Urothelium cell line (cell line): ENCODE measurements at places on chromosomes 6 and 20.

GRCh38 chr6:11043961-11044711, at the start of gene ELOVL2:
TSS of gene ELOVL2 (minus strand) at chr6:11044305. CDS start at chr6:11044230, 75 bp downstream.
- DNase-seq: no peak

GRCh38 chr20:42747765-42748411, 441.8 kb downstream of the PTPRT start:
- no peak for DNase-seq

DNA sequence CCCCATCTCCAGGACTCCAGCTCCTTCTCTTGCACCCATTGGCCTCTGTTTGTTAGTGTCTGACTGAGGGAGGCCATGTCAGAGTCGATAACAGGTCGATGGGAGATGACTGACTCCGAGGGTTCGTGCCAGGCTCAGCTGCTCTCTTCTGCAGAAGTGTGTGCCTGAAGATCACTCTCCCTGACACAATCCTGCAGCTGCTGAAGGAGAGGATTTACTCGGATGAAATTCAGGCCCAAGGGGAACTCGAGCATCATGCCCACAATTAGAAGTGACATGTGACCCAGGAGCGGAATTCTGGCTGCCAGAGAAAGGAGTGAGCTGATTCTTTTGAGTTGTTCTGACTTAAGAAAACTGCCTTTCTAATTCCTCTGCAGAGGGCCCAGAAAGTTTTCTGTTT, 318.2 kb downstream of the MAFB start:
- no peak for DNase-seq

GRCh38 chr6:32983964-32984621, 15.7 kb downstream of the BRD2 start:
- DNase-seq: no peak

GRCh38 chr20:25270829-25271251, 23.0 kb downstream of the PYGB start:
- no peak for DNase-seq

GRCh38 chr6:129630596-129630995, 79.4 kb downstream of the ARHGAP18 start:
- no peak for DNase-seq

GRCh38 chr6:144469144-144469575, 184.0 kb downstream of the UTRN start:
- DNase-seq: no peak

- no peak for DNase-seq
These were observed 172.7 kb upstream of the MARCKS start for GRCh38 chr6:113684382-113684901.

GRCh38 chr6:79453558-79454042, 83.6 kb downstream of the LCA5 start:
- peak; percentile 39 for DNase-seq

DNA sequence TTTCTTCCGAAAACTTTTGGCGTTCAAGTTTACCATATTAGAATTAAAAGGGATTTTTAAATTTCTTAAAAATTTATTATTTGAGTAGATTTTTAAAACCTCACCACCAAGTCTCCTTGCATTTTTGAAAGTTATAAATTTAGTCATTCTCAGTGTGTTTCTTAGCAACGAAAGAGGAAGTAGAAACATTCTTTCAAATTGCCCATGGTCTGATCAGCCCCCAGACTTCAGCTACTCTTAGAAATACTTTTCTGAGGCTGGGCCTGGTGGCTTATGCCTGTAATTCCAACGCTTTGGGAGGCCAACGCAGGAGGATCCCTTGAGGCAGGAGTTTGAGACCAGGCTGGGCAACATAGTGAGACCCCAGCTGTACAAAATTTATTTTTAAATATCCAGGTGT, 15.1 kb upstream of the RTF2 start:
- no peak for DNase-seq

- DNase-seq: no peak
These were observed 684 bp upstream of the MED23 start for GRCh38 chr6:131628726-131629125.

DNA sequence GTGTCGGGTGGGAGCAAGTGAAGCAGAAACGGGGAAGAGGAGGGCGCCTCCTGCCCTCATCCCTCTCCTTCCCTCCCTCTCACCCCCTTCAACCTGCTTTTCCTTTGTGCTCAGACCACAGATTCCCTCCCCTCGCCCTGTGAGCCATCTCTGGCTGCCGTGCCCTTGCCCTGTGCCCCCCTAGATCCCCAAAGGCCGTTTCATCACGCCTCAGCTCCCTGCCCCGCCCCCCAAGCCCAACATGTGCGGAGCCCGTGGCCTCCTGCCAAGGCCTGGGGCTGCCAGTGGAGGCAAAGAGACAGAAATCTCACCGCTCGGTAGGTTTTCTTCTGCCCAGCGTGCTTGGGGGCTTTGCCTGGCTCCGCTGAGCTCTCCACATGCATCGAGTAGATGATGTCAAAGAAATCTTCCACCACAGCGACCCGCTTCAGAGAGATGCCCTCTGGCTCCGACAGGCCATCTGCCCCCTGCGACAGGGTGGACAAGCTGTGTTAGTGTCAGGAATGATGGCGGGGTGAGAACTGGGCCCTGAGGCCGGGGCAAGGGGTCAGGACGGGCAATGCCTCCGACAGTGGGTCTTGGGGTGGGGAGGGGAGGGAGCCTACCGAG, 57.6 kb downstream of the NOL4L start:
- no peak for DNase-seq

GRCh38 chr20:51428401-51429143, 113.9 kb downstream of the NFATC2 start:
- peak; percentile 46 for DNase-seq

DNA sequence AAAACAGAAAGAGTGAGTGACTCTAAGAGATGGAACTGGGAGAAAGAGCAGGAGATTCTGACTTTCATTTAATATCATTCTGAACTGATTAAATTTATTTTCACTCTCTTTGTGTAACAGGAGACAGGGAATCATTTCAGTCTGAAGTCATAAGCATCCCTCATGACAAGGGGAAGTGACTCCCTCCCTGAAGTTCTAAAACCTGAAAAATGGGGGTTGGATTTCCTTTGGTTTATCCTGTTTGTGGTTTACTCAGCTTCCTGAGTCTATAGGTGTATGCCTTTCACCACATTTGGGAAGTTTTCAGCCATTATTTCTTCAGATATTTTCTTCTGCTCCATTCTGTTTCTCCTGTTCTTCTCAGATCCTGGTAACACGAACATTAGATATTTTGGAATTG, 3.4 kb upstream of the FKBP1A start:
- no peak for DNase-seq

DNA sequence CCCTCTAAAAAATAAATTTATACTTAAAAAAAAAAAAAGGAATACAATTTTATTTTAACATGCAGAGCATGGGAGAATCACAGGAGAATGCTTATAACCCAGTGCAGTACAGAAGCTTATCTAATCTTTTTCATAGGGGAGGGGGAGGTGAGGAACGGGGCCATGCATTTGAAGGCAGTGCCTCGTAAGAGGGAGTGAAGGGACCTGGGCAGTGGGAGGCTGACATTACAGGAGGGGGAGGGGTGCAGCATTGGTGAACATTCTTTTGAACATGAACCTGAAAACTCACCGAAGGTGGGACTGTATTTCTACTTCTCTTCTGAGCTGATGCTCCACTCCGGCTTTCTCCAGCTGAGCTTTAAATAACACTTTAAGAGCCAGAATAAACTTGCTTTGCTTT, 9.3 kb downstream of the AURKA start:
- no peak for DNase-seq

DNA sequence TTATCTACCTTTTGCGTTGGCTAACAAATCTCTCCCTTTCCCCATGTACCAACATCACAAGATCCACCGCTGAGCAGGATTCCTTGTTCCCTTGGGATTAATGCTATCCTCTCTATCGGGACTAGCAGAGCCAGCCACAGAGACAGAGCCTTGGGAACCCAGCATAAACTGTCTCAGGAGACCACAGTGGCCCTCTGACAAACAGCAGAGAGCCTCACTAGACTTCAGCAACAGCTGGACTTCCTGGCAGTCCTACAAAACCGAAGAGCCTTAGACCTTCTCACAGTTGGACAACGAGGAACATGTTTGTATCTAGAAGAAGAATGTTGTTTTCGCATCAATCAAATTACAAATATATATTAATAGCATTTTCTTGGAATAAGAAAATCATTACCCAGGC, 39.6 kb upstream of the POU5F1 start:
- no peak for DNase-seq

GRCh38 chr20:9837634-9838033, 1.2 kb downstream of the PAK5 start:
- DNase-seq: no peak

GRCh38 chr6:119348748-119349360, 707 bp downstream of the MAN1A1 start:
- peak; percentile 35 for DNase-seq

- DNase-seq: no peak
These were observed 26.3 kb upstream of the NNAT start for GRCh38 chr20:37494796-37495195.

GRCh38 chr6:161204866-161205557, 68.8 kb downstream of the AGPAT4 start:
- DNase-seq: no peak

DNA sequence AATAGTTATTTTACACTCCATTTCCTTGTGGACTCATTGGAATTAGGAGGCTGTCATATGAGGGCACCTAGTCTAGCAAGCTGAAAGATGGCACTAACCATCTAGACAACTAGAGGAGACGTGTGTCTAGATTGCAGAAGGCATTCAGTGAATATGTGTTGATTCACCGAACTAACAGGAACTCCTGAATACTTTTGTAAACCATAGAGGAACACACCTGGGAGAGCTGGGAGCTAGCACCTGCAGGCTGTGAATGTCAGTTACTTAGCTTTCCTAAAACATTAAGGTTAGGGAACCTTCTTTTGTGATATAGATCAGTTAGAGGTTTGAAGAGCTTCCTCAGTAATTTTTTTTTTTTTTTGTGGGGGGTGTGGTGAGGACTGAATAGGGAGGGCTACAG, 7.7 kb downstream of the OPN5 start:
- no peak for DNase-seq

DNA sequence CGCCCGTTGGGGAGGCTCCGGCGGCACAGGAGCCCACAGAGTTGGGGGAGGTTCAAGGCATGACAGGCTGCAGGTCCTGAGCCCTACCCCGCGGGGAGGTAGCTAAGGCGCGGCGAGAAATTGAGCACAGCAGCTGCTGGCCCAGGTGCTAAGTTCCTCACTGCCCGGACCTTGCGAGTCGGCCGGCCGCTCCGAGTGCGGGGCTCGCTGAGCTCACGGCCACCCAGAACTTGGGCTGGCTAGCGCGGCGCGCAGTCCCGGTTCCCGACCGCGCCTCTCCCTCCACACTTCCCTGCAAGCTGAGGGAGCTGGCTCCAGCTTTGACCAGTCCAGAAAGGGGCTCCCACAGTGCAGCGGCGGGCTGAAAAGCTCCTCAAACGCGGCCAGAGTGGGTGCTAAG, 23.9 kb upstream of the KIF13A start:
- DNase-seq: no peak

DNA sequence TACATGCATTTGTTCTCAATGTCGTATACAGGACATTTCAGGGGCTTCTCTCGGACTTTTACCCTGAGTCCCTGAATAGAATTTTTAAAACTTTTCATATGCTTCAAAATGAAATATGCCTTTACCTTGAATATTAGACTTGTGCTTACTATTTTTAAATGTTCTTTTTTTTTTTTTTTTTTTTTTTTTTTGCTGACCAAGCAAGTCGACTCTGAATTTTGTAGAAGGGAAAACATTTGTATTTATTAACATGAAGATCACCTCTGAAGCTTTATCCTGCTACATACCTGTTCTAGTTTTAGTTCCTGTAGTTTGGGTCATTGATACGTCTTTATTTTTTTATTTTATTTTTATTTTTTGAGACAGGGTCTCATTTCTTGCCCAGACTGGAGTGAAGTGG, 39.7 kb upstream of the SAYSD1 start:
- no peak for DNase-seq

DNA sequence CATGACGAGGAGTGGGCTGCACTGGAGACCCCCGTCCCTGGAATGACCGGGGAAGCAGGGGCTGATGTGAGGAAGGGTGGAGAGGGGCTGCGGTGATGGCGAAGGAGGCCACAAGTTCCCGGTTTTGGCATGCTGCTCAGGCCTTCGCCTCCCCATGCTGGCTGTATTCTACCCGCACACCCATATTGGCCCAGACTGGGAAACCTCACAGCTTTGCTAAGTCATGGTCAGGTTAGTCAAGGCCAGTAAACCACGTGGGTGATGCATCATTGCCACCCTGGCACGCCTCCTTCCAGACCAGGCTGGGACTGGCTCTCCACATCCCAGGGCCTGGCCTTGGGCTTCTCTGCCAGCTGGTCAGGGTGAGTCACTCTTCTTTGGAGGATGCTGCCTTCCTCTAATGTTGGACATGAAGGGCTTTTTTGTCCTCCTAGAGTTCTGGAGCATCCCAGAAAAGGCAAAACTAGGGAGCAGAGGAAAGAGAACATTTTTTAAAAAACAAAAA, 53.8 kb downstream of the PCNA start:
- peak; percentile 94 for DNase-seq

DNA sequence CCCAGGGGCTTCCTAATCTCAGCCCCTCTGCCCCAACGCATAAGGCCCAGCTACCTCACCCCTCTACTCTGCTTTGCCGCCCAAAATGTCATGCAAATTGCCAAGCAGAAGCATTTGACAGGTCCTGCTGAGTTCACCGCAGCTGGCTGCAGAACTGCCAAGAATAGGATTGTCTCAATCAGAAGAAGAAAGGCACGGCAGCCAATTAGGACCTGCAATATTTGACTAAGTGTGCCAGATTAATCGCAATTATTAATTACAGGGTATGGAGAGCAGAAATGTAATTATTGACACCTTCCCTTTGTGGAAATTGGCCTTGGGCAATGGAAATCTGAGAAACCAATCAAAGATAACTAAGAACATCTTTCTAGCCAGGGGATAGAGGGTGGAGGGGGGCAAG, 318.6 kb downstream of the LRFN2 start:
- no peak for DNase-seq

DNA sequence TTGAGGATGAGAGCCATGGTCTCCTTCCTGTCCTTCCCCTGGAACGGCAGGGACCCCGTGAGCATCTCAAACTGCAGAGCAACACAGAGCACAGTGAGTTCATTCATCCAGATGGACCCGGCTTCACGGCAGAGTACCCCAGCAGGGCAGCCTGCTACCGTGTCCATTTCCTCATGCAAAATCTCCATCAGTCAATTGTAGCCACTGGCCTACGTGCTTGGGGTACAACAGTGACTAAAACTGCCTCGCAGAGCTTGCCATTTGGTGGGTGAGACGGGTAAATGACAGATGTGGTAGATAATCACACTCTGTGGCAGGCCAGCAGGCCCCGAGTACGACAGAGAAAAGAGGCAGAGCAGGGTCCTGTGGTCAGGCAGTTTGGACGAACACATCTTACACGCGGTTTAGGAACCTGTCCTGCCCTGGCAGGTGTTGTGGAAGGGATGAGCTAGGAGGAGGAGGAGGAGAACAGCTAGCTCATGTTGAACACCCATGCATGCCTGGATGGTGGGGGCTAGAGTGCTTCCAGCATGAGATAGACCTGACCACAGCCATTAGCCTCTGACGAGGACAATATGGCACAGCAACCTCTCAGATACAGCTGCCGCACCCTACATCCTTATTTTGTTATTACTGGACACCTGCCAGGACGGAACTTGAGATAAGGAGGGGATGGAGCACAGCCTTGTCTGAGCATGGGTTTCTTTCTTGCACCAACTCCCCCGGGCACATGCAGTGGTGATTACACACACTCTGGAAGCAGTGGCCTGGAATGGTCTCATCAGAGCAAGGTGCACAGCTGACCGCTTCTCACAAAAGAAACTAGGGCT, 95.6 kb downstream of the RAMACL start:
- DNase-seq: no peak

- no peak for DNase-seq
These were observed 139.3 kb downstream of the SLC23A2 start for GRCh38 chr20:4861961-4862360.
